Hippocampal formation (tissue), 2 donors: ENCODE measurements at places on chromosomes 4 and X.

GRCh38 chr4:24456431-24456830, 127.9 kb downstream of the DHX15 start:
- no peak for DNase-seq

- DNase-seq = no peak
Observed at GRCh38 chr4:124435274-124435950, 277.1 kb downstream of the ANKRD50 start.

GRCh38 chrX:53362449-53362848, 60.0 kb downstream of the SMC1A start:
- no peak for DNase-seq

DNA sequence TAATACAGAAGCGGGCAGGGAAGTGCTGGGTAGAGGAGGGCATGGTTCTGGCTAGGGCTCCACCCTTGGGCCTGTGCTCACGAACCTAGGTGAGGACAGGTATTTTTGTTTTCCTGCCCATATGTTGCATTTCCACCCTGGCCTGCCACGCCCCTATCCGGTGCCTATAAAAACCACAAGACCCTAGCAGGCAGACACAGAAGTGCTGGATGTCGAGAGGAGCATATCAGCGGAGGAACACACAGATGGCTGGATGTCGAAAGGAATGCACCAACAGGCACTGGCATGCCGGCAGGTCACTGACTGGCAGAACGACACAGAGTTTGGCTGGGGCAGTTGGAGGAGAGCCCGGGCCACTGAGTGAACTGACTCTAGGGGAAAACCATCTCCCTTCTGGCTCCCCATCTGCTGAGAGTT, 316.6 kb upstream of the BOD1L1 start:
- no peak for DNase-seq

- no peak for DNase-seq
Observed at GRCh38 chrX:105269386-105269785, 48.9 kb upstream of the TEX13A start.
